ENCODE measurements at places on chromosomes 1 and 21.

DNA sequence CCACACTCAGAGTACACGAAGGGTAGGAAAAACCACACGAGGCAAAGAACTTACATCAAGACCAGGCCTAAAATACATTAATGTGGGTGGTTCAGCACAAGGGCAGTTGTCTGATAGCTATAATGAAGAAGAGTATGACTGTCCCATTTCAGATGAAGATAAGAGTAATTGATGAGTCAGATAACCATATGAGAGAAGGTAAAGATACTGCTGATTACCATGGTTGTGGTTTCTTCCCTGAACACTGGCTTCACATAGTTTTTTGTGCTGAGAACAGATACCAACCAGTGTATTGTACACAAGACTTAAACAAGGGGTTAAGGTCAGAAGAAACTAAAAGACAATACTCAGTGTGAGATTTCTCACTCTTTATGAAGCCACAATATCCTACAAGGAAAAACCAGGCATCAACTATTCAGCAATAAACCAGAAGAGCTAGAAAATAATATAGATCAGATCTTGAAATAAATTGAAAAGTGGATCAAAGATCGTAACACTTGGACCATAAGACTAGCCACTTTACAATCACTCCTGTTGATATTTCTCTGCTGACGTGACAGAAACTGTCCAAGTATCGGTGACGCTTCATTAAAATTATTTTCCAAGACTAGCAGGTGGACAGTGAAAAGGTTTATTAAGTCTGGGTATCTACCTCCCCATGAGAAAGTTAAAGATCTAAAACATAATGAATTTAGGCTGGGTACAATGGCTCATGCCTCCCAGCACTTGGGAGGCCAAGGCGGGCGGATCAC, 28.6 kb downstream of the PUM1 start:
- DNase-seq, result no peak

DNA sequence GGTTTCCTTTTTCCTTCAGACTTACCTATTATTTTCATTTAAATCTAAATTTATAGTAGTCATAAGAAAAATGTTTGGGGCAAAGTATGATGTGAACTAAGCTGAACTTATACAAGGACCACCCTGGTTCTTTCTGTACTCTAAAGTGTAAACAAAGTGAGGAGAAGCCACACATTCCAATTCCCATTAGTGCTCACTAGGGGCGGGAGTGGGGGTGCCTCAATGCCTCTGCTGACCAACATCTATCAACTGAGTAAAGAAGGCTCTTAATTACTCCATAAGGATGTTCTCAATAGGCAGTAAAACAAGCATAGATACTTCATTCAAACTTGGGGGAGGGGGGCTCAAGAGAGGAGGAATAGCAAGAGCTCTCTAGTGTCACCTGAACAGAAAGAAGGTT, 151.7 kb downstream of the CDC42BPA start:
- no peak for DNase-seq

DNA sequence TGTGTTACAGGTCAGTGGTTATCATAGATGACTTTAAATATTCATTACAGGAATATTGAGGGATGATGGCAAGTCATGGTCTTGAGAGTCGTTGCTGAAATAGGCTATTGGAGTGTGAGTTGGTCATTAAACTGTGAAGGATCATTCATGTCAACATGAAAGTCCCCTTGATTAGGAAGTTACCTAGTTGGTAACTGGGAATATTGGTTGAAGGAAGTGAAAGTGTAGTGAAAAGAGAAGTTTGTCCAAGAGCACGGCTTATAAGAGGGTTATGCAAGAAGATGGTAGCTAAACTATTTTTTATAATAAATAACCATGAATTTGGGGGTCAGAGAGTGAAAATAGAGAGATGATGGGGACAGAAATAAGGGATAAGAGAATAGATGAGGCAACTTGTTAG, 16.9 kb downstream of the CRB1 start:
- no peak for DNase-seq

GRCh38 chr21:37790905-37791304, 125.4 kb downstream of the KCNJ6 start:
- DNase-seq, result no peak

DNA sequence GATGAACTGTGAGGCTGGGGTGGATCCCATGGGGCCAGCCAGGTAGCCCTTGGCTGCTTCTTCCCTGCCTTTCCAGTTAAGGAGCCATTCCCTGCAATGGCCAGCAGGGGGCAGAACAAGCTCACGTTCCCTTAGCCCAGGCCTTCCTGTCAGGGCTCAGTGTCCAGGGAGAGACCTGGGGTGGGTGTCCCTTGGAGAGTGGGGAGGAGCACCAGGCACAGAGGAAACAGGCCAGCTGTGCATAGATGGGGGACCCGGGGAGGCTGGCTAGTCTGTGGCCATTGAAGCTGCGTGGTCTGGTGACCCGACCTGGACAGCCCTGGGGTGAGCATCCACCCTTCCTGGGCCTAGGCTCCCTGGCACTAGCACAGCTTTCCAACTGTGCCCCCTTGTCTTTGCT, 13.2 kb upstream of the EPS8L3 start:
- DNase-seq, result peak; percentile 70

- no peak for DNase-seq
Measured at GRCh38 chr1:20355828-20356735, 65.4 kb downstream of the VWA5B1 start.

DNA sequence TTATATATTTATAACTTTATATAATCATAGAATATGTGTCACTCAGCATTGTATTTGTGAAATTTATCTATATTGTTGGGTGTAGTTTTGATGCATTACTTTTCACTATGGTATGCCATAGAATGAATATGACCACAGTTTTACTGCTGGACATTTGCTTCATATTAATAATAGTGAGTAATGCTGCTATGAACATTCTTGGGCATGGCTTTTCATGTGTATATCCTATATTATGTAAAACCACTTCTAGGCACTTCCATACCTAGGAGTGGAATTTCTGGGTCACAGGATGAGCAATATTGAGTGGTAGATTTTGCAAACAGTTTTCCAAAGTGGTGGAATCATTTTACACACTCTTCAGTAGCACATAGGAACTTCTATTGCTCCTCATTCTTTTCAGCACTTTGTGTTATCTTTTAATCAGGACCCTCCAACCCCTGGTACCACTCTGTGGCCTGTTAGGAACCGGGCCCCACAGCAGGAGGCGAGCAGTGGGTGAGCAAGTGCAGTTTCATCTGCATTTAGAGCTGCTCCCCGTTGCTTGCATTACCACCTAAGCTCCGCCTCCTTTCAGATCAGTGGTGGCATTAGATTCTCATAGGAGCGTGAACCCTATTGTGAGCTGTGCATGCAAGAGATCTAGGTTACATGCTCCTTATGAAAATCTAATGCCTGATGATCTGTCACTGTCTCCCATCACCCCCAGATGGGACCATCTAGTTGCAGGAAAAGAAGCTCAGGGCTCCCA, 56.0 kb upstream of the CNIH3 start:
- no peak for DNase-seq

DNA sequence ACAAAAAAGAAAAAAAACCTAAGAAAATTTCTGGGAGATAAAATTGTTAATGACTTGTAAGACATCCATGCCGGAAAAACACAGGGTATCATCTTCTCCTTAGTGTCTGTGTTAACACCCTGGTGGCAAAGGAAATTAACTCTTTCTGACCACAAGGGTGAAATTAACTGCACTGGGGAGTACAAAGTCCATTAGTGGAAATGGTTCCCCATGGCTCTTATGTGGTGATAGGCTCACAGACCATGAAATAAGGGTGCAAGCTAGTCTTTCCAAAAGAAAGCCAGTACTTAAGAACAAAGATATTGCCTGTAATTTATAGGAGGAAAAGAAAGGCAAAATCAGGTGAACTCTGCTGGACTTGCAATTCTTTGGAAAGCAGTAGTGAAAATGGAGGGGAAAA, 185.4 kb downstream of the LRRIQ3 start:
- no peak for DNase-seq

DNA sequence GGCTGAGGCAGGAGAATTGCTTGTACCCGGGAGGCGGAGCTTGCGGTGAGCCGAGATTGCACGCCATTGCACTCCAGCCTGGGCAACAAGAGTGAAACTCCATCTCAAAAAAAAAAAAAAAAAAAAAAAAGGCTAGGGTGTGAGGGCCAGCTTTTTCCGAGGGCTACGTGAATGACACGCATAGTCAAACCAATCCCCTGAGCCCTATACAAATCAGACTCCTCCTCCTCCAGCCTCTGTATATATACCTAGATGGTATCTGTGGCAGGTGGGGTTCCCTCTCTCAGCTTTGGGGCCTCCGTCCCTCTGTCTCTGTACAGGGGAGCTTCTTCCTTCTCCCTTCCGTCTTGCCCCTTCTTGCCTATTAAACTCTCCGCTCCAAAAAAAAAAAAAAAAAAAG, 6.7 kb downstream of the S100A16 start:
- no peak for DNase-seq

GRCh38 chr1:7107109-7107830, 322.0 kb downstream of the CAMTA1 start:
- no peak for DNase-seq

DNA sequence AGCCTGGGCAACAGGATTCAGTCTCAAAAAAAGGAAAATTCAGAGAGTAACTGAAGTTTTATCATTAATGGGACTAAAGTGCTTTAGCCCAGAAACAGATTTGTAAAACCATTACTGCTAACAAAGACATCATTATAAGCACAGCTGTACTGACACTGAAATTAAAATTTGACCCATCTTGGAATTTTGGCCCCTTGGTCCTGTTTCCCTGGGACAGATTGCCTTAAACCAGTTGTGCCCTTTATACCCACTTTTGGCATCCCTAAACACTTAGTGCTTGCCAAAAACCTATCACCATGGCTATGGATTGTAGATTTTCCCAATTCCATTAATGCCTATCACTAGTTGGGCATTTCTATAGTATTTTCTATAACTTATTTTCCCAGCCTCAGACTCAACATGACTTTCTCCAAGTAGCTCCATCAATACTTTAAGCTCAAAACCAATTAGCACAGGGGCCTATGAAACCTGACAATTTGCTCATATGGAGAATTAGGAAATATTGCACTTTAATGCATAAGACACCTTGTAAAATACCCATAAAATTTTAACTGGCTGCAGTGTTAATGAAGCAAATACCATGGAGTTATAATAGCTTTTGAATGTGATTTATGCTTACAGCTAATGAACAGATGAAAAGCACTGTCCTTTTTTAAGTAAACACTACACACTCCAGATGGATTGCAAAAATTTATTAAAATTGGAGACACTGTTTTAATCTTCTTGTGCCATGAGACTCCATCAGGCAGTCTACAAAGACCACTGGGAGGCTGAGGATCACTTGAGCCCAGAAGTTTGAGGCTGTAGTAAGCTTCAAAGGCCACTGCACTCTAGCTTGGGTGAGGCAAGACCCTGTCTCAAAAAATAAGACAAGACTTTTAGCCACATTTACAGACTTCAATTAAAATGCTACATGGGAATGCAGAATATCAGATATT, 4.3 kb downstream of the GAS5 start:
- DNase-seq, result no peak

GRCh38 chr1:1947493-1947892, 28.4 kb upstream of the TMEM52 start:
- DNase-seq, result peak; percentile 79

GRCh38 chr1:112264553-112264952, 131.5 kb upstream of the CTTNBP2NL start:
- no peak for DNase-seq

DNA sequence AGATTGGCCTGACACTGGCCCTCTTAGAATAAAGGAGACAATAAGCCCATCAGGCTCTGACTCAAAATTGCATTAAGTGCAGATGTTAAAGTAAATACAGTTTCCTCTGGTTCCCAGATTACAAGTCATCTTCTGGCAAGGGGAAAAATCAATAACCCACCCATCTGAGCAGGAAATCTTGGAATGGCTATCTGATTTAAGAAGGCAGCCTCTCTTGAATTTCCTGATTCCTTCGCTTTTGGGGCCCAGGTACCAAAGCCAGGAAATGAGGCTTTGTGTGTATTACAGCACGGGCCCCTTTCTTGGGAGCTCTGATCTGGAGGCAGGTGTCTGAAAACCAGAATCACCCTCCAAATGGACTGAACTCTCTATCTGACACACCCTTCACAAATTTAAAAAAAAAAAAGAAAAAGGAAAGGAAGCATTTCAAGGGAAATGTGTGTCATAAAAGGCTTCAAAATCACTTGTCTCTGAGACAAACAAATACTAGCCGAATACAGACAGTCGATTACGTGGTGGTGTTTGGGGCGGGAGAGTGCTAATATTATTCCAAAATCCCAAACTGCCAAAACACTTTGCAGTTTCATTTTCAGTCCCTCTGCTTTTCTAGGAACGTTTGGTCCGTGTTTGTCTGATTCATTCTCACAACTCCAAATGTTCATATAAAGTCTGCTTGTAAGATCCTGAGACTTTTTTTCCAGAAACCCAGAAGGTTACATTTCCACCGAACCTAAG, 240.9 kb upstream of the CAMK1G start:
- DNase-seq, result no peak

Data from DMS153 (cell line).